ENCODE measurements at places on chromosomes 6 and 20.

DNA sequence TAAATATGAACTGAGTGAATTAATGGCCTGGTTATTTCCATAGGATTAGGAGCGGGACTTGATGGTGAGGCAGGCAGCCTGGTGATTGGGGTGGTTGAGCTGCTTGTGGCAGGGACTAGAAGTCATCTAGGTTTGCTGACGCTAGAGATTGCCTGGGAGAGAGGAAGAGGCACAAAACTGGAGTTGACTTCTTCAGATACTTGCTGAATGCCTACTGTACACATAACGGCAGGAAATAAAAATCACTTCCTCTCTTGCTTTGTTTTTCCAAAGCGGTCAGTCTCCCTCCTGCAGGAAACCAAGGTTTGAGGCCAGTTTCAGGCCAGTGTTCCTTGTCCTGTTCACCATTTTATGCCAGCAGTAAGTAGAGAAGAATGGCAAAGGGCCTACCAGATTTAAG lies 36.7 kb upstream of the MYLIP start:
- DNase-seq = no peak

DNA sequence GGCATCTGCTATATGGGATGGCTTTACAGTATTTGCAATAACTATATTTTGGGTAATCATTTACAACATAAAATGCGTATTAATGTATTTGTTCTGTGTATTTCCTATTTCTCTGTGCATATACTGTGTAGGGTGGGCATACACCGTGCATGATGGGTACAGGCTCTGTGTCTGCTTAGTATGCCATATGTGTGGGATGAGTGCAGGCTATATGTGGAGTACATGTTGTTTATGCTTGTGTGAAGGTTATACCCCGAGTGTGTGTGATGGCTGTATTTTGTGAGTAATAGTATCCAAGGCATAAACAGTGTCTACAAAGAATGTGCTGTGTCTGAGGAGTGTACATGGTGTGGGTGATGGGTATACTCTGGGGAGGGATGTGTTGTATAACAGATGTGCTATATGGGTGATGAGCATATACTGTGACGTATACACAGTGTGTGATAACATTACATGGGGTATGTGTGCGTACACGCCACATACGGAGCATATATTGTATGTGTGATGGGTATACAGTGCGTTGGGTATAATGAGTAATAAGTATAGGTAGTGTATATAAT lies 52.7 kb downstream of the CPXM1 start:
- no peak for DNase-seq

DNA sequence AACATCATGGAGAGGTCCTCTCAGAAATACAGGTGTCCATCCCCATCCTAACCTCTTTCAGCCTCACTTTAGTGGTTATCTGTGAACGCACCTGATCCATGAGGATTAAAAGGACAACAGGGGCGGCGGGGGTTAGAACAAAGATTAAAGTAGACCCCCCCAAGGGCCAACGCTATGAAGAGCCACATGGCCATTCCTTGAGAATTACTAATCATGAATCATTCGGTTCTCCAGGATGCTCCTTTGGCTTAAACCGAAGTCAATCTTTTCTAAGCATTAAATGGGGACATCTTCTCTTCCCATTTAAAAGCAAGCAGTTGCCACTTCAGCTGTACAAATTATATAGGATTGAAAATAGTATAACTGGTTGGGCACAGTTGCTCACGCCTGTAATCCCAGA lies 212.4 kb downstream of the GMPR start:
- no peak for DNase-seq

- no peak for DNase-seq
Measured at GRCh38 chr6:57262901-57263694, 41.0 kb upstream of the RAB23 start.

GRCh38 chr6:143068001-143068400 lies 7.3 kb downstream of the AIG1 start:
- DNase-seq = no peak

- no peak for DNase-seq
Measured at GRCh38 chr6:113208726-113209125, 648.4 kb upstream of the MARCKS start.

DNA sequence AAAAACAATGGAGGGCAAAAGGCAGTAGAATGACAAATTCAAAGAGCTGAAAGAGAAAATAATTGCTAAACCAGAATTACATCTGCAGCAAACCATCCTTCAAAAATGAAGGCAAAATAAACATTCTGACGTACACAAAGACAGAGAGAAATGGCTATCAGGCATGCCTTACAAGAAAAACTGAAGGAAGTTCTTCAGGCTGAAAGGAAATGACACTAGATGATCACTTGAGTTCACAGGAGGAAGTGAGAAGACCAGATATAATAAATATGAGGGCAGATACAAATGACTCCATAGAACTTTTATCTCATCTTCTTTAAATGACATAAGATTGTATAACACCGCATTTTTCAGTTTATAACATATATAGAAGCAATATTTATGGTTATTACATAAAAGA lies 30.0 kb downstream of the DZANK1 start:
- no peak for DNase-seq

DNA sequence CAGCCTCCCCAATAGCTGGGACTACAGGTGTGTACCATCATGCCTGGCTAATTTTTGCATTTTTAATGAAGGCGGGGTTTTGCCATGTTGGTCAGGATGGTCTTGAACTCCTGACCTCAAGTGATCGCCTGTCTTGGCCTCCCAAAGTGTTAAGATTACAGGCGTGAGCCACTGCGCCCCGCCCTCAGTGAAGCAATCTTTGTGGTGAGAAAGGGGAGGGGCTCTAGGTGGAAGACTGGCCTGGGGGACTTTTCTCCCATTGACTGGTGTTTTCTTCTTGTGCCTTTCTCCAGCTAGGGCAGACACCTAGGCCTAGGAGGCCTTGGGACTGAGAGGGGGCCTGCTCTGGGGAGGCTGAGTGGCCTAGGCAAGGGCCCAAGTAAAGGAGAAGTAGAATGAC lies 84.1 kb downstream of the DNAAF9 start:
- DNase-seq = no peak

- DNase-seq = no peak
Measured at GRCh38 chr6:70176842-70177550, 125.9 kb downstream of the COL9A1 start.

GRCh38 chr20:24767623-24768100 lies 181.4 kb upstream of the CST7 start:
- no peak for DNase-seq

DNA sequence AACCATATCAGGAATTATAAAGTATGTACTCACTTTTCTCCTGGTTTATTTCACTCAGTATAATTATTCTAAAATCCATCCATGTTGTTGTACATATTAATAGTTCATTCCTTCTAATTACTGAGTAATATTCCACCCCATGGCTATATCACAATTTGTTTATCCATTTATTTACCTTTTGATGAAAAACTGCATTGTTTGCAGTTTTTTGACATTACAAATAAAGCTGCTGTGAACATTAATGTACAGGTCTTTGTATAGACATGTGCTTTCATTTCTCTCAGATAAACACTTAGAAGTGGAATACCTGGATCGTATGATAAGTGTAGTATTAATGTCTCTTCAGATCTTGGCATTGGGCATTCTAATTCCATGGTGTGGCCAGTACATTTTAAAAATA lies 4.2 kb downstream of the SLC17A3 start:
- DNase-seq = no peak

- no peak for DNase-seq
Measured at GRCh38 chr20:39282619-39283092, 320.5 kb downstream of the DHX35 start.

GRCh38 chr6:69942485-69942884 lies 76.1 kb downstream of the COL19A1 start:
- no peak for DNase-seq

GRCh38 chr20:32626859-32627636 lies 41.9 kb upstream of the NOL4L start:
- no peak for DNase-seq
